ENCODE measurements at places on chromosomes 2 and 18.

DNA sequence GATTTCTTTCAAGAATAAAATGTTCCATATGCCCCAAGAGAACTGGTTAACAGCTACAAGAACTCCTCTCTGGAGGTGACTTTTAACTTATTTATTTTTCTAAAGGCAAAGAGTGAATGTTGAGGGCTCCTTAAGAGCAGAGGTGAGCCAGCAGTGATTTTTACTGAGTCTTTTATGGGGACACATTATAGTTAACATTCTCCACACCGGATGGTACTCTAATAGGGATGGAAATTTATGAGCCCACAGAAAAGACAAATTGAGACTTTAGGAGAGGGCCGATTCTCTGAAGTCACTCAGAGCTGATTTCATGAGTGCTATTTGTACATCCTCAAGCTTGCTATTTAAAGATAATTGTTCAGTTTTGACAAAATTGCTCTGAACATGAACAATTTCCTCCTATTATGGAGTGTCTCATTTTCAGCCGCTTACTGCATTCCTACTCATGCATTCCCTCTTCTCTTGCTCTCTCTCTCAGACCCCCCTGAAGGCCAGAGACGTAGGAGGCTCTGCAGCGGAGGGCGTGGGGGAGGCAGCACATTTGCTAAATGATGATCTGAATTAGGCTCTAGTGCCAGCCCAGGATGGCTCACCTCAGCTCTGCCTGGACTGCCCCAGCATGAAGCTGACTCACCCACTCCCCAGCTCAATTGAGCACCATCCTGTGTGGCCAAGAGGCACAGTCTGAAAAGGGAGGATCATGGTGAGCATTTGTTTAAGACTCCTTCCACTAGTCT, 5.9 kb upstream of the RPL37A start:
- DNase-seq, result no peak

DNA sequence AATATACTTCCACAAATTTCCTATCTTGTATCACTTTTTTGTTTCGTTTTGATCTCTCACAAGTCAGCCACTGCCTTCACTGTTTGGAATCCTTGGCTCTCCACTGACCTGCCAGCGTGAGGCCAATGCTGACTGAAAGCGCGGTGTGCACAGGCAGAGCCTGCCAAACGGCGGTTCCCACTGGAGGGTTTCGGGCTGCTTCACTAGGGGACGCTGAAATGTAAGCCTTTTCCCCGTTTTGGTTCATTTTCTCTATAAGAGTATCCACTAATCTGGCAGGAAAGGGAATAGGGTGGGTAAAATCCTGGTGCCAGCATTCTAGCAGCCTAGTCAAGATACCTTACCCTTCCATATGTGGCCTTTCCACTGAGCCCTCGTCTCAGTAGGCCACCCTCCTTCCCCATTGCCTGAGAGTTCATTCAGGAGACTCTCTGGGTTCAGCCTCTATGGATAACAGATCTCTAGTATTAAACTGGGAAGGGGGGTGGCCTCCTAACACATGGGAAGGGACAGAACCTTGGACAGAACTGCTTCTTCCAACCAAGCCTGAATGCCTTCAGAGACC, 91.5 kb downstream of the DYM start:
- DNase-seq, result no peak

DNA sequence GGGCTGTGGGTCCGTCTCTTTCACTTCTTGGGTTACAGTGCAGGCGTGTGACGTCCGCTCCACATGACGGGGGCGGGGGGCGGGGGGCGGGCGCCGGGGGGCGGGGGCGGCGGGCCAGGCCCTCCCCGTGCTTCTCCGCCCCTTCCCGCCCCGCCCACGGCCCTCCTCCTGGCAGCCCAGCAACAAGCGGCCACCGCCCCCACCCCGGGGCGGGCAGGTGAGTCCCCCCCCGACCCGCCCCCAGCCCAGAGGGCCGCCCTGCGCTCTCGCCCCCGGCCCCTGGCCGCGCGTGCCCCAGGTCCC, 3.6 kb downstream of the ZNF516 start:
- no peak for DNase-seq

GRCh38 chr2:224551693-224552092, 33.5 kb downstream of the CUL3 start:
- no peak for DNase-seq

DNA sequence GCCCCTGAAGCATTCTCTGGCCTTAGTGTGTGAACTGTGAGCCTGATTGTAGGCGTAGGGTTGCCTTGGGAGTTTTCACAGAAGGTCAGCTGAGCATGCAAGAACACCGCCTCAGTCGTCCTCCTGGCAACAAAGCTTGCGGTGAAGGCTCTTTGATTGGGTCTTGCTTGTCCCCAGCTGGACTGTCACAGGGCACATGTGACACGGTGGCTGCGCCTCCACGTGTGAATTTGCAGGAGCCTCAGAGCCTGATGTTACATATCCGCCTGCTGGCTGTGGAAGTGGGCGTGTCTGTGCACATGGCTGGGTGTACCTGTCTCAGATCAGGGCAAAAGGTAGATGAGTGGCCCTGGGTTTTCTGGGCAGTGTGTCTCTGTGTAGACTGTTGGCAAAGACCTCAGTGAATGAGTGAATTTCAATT, 228.7 kb downstream of the HAUS1 start:
- no peak for DNase-seq

All from pons (tissue), 1 donor.